Osteocyte (in vitro differentiated cells): ENCODE measurements at places on chromosomes 5 and 9.

DNA sequence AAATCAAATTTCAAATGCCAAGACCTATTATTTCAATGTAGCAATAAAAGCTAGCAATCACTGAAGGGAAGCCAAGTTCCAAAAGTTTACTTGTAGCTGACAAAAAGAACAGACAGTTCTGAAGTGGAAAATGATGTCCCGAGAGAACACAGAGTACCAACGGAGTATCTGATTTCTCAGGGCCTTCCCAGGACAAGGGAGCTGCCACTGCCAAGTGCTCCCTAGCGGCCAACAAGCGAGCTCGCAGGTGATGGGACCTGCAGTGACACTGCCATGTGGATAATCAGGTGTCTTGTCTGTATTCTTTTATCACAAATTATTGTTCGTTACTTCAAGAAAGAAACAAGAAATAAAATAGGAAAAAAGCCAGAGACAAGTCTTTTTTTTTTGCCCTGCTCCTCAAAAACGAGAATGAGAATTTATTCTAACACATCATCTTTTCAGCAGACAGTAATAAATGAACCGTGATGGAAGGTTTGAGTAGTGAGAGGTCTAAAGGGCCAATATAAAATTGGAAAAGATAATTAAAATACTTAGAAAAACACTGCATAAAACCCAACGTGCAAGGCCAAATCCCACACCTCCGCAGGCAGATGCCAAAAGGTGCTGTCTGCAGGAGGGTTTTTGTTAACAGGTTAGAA lies 159.4 kb downstream of the MYO10 start:
- DNase-seq: no peak

GRCh38 chr9:136230365-136230764 lies 15.2 kb downstream of the QSOX2 start:
- DNase-seq: no peak

GRCh38 chr5:61966296-61966955 lies 339.6 kb upstream of the KIF2A start:
- no peak for DNase-seq

DNA sequence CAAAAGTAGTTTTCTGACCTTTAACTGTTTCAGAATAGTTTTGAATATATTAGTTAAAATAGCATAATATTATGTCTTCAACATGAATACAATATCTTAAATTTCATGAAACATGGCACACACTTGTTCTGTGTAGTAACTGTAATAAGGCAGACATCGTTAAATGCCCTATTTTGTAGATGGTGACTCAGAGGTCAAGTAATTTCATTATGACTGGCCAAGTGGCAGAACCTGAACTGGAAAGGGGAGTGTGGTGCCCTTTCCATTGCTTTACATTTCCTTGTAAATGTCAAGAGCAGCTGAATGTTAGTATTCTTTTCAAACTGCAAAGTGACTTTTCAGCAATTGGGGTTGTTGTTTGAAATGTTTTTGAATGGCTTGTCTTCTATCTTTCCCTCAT lies 201.2 kb upstream of the CDKN2B start:
- no peak for DNase-seq

DNA sequence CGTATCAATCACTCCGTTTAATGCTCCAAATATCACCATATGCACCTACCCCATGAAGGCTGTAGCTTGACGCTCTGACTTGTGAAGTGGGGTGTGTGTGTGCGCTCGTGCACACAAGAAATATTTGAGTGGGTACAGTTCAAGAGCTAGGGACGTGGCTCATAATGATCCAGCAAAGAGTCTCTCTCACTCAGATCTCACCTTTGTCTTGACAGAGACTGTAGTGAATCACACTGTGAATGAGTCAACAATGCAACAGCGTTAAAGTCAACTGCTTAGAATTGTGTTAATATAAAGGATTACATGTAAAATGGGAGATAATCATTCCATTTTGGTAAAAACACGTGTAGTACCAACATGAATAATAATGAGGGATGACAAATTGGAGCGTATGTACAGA lies 119.4 kb downstream of the MED27 start:
- DNase-seq: no peak

DNA sequence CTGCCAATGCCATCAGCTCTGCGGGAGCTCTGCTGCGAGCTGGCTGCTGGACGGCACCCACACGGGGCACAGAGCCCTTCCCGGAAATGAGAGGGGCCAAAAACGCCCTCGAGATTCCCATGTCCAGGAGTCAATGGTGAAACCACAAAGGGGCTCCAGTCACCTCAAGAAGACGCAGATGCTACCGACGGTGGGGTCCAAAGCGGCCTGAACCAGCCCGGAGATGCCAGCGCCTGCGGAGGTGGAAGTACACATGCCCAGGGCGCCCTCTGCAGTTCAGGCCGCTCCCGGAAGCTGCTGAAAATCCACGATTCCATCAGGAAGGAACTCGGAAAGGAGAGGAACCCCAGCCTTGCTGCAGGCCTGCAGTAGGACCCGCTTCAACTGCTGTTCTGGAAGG lies 82.4 kb upstream of the SELENOP start:
- no peak for DNase-seq

- DNase-seq: no peak
Observed at GRCh38 chr5:143248822-143249579, 154.5 kb downstream of the NR3C1 start.
